ENCODE measurements at places on chromosomes 2 and 18.

GRCh38 chr2:162317861-162318327 lies 590 bp downstream of the IFIH1 start:
- no peak for DNase-seq

GRCh38 chr18:8747440-8747937 lies 42.1 kb downstream of the MTCL1 start:
- DNase-seq = no peak

- no peak for DNase-seq
These were observed 189.0 kb upstream of the CTAGE1 start for GRCh38 chr18:22606563-22607283.

DNA sequence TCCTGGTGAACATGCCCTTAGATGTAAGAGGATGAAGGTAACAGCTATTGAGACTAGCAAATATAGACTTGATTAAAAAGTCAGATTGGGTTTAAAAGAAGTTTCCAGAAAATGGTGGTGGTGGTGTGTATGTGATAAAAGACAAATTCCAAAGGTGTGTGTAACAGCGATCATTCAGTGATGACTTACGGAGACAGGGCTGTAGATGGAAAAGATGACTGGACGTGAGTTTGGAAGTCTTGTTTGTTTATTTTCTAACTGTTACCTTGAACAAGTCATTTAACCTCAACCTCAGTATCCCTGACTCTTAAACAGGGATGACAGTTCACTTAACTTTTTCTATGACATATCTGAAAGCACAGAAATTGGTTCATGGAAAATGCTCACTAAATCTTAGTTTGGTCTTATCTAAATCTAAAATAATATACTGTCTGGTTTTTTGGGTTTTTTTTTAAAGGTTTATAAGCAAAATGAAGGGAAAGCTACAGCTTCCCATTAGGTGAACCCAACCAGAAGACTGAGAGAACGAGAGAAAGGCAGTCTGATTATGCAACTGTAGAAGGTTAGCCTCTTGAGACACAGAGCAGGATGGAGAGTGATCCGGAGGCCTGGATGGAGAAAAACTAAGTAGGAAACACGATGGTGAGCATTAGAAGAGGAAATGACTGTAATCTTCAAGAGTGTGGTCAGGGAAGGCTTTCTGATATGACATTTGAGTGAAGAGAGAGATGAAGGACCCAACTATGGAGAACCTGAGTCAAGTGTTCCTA lies 71.9 kb downstream of the TCF4 start:
- DNase-seq = no peak

DNA sequence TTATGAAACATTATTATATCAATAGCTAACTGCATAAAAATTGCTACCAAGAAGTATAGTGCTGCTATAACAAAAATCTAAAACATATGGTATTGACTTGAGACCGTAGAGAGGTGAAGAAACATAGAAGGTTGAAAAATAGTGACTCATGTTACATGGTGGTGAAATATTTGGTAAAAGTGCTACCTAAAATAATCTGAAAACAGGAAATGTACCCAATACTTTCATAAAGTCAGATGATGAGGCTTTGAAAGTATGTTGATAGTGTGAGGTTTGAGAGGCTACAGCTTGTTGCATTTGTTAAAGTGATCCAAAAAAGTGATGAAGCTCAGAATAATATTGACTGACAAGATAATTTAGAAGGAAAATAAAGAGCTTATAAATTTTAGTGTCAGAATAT lies 718.7 kb upstream of the SLC8A1 start:
- DNase-seq = no peak

GRCh38 chr2:6780765-6781274 lies 84.9 kb downstream of the CMPK2 start:
- peak; percentile 32 for DNase-seq

DNA sequence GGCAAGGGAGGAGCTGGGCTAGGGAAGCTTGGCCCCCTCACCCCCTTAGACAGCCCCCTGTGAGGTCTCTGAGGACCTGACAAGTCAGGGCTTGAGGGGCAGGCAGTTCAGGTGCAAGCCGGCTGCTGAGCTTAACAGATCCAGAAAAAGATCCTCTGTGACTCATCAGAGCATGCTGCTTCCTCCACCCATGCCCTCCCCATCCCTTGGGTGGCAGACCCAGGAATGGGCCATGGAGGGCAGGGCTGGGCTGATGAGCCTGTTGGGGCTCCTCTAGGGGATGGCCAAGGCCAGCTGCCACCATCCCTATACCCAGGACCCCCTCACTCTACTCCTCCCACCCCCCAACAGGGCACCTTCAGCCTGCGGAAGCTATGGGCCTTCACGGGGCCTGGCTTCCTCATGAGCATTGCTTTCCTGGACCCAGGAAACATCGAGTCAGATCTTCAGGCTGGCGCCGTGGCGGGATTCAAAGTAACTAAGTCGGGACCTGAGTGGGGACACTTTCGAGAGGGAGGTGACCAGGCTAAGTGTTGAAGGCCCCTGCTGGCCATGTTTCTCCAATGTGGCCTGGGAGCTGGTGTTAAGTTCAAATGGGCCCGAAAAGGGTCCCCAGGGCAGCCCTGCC lies 1.9 kb downstream of the SLC11A1 start:
- DNase-seq = no peak

GRCh38 chr18:12658426-12659138 lies 675 bp upstream of the SPIRE1 start:
- peak; percentile 69 for DNase-seq

DNA sequence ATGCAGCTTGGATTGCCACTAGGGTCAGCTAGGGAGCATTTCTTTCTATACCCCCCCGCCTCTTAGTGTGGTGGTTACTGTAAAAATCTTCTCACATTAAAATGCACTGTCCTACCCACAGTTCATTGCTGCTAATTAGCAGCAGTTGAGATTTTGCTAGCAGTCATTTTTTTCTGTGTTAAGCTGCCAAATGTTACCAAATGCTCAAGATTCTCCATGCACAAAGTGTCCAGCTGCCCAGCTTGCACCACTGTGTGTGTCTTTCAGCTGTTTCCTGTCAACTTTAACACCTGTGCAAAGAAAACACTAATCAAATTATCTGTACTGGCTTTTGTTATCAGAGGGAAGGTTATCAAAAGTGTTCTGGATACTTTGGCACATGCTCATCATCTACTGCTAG lies 679.3 kb downstream of the NR4A2 start:
- DNase-seq = no peak

- no peak for DNase-seq
These were observed 55.3 kb downstream of the DCC start for GRCh38 chr18:52395146-52395852.

DNA sequence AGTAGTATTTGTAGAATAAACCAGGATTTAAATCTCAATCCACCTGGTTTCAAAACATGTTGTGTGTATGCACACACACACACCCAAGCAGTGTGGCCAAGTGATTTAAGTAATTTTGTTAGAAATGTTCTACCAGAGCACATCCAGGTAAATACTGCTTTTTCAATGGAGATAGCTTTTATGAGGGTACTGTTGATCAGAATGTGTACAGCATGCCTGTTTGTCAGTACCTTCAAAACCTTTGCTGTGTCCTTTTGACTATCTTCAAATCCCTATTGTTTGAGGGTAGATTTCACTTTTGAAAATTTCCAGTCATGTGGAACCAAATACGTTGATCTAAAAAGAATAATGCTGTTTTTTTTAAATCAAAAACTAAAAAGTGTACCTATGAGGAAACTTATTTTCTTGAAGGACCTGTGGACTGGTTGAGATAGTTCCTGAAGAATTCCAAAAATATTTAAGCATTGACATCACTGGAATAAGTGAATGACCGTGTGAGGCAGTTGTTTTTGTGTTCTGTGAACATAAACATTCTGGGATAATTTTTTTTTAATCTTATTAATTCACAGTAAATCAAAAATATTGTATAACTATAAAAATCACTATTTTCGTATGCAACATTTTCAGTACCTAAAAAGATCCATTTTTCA lies 70.9 kb downstream of the PTRHD1 start:
- no peak for DNase-seq

DNA sequence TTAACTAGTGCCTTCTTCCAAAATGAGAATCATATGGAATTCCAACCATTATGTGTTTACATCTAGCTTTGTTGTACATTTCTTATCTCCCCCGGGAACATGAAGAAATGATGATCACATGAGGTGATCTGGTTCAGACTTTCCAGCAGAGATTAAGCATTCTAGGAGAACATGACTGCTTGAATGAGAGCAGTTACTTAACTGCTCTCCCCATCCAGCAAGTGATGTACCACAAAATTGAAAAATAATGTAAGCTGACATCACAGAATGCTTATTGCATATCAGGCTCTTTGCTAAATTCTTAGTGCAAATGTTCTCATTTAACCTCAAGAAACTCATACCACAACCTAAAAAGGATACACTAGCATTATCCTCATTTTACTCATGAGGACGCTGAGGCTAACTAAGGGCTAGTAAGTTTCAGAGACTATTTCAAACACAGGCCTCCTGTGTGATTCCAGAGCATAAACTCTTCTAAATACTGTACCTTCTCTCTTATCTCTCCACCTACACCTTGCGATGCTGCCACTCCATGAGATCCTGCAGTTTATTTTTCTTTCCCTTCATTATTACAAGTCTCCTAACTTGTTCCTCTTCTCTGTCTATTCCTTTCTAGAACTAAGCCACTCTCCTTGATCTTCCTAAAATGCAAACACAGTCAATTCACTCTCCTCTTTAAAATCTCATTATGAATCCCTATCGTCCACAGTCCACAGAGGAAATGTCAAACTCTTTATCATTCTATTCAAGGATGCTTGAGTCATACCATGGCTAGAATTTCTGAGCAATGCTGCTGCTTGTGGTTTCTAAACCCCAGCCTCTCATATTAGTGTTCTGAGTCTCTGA lies 1224.8 kb upstream of the ZEB2 start:
- no peak for DNase-seq

- DNase-seq = peak; percentile 16
These were observed 26.8 kb downstream of the ADRA2B start for GRCh38 chr2:96089356-96090195.

DNA sequence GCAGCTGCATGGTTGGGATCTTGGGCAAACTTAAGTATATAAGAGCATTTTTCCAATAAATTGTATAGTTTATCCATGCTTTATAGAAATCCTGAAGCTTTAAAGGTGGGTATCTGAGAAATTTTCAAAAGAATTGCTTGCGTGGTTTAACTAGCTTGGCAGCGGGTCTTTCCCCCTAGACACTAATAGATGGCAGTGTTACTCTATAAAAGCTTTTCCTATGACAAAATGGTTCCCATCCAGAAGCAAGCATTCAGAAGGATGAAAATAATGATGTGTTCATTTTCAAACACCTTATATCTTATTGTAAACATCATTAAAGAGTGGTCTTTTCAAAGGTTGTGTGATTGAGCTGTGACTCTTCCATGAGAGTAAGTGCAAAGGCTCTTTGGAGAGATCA lies 45.9 kb downstream of the KDM3A start:
- no peak for DNase-seq

DNA sequence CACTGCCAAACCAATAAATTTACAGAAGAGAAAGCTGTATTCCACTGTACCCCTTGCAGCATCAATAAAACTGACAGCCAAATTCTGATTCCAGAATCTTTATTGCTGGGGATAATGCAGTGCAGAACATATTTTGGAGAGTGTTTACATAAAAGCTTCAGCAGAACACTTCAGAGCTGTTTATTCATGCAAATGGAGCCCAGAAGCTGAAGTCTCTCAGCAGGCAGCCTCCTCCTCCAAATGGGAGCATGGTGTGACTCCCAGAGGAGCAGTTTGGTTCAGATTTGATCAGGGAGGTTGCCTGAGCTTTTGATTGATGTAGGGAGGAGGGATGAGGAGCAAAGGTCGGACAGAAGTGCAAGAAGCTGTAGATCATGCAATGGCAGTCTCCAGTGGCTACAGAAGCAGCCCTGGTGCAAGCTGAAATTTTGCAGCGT lies 22.4 kb downstream of the LHCGR start:
- DNase-seq = peak; percentile 35

All from right kidney (tissue), 9 donors.